ENCODE measurements at places on chromosomes 12 and 14.

- peak; percentile 78 for DNase-seq
Measured at GRCh38 chr12:66087365-66087943, 43.1 kb downstream of the LLPH start.

DNA sequence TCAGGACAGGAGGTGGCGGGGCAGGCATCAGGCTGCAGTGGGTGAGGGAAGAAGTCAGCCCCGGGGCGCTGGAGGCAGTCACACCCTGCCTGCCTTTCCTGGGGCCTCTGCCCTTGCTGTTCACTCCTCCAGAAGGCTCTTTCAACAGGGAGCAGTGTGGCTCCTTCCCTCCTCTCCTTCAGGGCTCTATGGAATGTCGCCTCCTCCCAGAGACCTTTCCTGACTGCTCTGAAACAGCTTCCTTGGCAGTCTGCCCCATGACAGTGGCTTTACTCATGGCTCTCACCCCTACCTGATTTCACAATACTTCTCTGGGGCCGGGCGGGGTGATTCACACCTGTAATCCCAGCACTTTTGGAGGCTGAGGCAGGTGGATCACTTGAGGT lies 7.1 kb downstream of the RHOF start:
- DNase-seq: no peak

- DNase-seq: no peak
Measured at GRCh38 chr12:47554046-47554653, 151.7 kb downstream of the RPAP3 start.

GRCh38 chr14:53306911-53307310 lies 153.8 kb upstream of the DDHD1 start:
- peak; percentile 47 for DNase-seq

DNA sequence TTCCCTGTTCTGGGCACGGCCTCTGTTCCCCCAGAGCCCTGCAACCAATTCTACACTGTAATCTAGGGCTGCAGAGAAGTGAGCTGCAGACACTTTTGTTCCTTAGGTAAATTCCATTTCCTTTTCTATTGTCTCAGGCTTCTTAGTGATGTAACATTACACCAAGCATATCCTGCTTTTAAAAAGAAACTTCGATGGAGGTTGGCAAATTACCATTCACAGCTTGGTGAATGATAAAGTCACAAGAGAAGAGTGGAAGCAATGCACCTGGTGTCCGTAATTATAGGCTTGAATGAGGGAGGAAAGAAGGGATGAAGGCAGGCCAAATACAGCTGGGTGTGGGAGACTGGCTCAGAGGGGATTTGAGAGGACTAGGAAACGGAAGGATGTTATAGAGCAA lies 68.6 kb downstream of the PPM1A start:
- DNase-seq: no peak

GRCh38 chr14:92103363-92103989 lies 2.9 kb downstream of the ATXN3 start:
- DNase-seq: no peak

GRCh38 chr12:92149563-92149962 lies 3.9 kb upstream of the BTG1 start:
- DNase-seq: no peak

DNA sequence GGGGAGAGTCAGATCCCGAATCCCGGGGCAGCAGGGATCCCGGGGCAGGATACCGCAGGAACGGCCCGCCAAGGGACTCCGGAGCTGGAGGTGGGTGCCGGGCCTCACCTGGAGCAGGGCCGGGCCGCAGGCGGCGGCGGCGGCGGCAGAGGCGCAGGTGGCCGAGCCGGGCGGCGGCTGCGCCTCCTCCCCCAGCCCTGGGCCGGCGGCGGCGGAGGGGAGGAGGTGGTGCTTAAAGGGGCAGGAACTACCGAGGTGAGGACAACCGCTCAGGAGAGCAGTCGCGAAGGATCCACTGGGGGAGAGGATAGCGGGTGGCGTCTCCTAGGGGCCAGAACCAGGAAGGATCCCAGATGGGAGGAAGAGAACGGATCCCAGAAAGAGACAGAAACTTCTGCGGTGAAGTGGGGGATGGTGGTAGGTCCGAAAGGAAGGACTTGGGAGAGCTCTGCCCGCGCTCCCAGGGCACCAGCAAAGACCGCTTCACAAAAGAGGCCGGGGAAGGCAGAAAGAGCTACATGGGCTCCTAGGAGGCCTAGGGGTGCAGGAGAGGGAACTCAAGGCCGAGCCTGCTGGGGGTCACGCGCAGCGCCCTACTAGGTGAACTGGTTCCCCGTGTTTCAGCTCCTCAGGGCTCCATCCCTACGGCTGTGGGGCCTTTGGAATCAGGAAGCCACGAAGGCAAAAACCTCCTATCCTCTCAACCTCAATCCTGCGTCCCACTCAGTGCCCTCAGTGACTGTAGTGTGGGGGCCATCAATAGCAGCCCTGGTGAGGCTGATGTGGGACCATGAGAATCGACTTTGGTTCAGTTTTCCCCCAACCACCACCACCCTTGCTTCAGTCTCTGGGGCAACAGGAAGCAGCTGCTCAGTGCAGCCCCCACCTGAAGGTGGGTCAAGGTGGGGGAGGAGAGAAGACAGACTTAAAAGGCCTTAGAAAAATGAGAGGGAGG lies 5.0 kb upstream of the BAZ2A start:
- peak; percentile 89 for DNase-seq

DNA sequence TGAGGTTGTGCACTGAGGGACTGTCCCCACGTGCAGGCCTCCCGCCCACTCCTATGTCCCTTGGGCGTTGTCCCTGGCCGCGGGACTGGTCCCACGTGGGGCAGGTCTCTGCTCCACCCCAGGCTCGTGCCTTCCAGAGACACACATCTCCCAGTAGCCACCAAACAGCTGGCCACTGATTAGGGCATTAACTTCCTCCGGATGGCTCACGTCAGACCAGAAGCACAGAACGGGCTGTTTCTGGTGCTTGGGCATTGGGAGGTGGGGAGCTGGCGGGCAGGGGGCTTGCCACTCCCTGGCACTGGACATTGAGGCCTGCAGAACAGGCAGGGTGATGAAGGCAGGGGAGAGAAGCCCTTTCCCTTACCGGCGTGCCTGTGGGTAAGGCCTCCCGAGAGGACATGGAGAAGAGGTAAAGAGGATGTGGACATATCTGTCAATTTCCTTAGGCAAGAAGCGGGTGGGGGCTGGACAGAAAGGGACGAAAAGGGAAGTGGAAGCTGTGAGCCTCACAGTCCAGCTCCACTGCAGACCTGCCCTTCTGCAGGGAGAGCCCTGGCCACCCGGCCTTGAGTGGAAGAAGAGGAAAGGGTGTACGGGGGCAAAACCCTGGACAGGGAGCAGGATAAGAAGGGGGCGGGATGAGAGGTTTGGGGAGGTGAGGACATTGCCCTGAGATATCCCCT lies 101.2 kb downstream of the NINJ2 start:
- no peak for DNase-seq

- peak; percentile 59 for DNase-seq
Measured at GRCh38 chr12:3262470-3262869, 185.3 kb downstream of the TSPAN9 start.

DNA sequence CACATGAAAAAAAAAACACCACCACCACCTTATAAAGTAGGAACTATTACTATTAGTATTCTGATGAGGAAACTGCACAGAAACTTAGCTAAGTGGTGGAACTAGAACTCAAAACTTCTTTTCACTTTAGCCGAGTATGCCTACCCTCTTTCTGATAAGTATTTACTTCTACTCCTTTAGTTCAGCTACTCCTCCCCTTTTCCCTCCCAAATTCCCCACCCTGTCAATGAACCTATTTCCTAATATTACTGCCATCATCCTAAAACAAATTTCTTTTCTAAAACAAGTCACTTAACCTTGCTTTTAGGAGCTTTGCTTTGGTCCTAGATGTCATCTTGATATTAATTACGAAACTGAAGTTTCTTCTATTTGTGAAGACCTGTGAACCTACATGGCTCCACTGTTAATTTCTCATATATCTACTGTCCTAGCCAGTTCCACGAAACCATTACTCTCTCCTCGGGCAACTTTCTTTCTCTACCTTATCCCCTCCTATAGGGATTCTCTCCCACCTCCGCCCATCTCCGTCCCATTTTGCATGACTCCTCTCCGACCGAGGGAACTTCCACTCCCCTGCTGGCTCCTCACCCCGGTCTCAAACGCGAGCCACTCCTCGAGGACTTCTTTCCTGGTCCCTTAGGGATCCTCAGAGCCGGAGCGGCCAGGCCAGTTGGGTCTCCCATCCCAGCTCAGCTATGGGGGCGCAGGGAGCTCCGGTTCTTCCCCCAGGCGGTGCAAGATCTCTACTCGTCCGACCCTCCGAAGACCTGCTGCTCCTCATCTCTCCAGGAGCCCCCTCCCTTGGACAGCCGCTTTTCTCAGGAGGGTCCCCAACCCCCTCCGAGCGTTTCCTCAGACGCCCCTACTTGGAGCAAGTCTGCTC lies 1.1 kb downstream of the NUMB start:
- peak; percentile 43 for DNase-seq

- no peak for DNase-seq
Measured at GRCh38 chr12:103840462-103840875, 565 bp downstream of the NT5DC3 start.

GRCh38 chr14:22213120-22213519 lies 375.9 kb downstream of the DAD1 start:
- no peak for DNase-seq

DNA sequence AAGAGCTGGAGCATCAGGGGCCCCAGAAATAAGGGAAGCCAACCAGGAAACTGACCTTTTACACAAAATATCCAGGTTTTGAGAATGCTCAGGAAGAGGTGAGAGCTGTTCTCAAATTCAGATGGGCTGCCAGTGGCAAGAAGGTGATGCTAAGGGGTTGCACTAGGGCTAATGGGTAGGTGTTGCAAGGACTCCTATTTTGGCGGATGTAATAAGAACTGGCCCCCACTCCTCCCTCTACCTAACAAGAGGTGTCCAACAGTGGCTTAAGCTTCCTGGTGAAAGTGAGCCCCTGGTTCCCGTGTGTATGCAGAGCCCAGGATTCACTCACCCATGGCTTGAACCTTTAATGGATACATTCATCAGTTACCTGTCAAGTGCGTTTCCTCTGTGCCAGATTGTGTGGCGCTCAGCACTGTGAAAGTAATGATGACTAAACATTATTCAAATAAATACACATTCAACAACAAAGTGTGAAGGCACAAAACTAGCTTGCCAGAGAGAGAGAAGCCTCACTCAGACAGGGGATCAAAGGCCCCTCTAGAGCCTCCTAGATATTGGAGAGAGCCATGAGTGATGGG lies 705 bp upstream of the CHGA start:
- no peak for DNase-seq

- DNase-seq: no peak
Measured at GRCh38 chr12:6461401-6462233, 8.9 kb downstream of the VAMP1 start.

DNA sequence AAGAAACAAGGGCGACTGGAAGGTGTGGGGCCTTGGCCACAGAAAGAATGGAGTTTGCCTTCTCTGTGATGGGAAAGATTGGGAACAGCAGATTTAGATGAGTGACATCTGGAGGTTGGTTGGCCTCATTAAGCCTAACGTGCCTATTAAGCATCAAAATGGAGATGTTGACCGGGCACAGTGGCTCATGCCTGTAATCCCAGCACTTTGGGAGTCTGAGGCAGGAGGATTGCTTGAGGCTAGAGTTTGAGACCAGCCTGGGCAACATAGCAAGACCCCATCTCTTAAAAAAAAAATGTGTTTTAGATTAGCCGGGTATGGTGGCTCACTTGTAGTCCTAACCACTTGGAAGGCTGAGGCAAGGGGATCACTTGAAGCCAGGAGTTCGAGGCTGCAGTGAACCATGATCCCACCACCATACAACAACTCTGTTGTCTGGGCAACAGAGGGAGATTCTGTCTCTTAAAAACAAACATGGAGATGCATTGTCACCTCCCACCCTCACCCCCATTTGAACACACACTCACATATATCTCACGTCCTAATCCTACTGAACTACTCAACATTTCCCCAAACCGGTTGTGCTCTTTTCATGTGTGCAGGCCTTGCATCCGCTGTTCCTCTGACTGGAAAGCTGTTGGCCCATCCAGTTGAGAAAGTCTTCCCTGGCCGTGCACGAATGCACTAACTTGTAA lies 172.1 kb downstream of the ETV6 start:
- no peak for DNase-seq

All from cerebellar cortex (tissue), 1 donor.